ENCODE measurements at places on chromosomes 5 and 9.

DNA sequence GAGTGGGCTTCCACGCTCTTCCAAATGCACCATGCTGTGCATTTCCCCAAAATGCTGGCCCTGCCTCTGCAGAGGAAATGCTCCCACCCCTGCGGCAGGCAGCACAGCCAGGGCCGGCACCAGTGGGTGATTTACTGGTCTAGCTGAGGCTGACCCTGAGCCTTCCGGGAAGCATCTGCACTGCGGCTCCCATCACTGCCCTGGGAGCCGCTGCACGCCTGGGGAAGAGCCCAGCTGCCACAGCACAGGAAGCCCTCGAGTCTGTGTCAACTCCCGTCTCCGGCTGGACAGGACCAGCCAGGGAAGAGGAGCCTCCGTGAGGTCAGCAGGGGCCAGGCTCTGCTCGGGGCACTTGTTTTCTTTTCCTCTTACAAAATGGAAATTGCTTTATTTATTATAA, 25.1 kb upstream of the EEIG1 start:
- DNase-seq = peak; percentile 36

DNA sequence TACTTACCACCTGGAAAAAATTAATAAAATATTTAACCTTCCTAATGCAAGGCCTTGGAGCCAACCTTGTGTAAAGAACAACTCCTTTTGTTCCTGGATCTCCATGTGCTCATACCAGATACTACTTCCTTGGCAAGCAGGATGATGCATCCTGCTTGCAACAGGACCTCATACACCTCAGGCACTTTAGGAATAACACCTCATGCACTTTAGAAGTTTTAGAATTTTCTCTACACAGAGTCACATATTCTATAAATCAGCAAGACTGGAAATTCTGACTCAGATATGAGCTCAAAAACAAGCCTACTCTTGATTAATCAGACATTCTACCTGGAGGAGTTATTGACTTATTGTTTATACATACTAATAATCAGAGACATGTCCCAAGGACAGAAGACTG, 209.6 kb upstream of the CDH10 start:
- DNase-seq = no peak

GRCh38 chr9:136549010-136549980, 3.4 kb upstream of the NOTCH1 start:
- DNase-seq = no peak

DNA sequence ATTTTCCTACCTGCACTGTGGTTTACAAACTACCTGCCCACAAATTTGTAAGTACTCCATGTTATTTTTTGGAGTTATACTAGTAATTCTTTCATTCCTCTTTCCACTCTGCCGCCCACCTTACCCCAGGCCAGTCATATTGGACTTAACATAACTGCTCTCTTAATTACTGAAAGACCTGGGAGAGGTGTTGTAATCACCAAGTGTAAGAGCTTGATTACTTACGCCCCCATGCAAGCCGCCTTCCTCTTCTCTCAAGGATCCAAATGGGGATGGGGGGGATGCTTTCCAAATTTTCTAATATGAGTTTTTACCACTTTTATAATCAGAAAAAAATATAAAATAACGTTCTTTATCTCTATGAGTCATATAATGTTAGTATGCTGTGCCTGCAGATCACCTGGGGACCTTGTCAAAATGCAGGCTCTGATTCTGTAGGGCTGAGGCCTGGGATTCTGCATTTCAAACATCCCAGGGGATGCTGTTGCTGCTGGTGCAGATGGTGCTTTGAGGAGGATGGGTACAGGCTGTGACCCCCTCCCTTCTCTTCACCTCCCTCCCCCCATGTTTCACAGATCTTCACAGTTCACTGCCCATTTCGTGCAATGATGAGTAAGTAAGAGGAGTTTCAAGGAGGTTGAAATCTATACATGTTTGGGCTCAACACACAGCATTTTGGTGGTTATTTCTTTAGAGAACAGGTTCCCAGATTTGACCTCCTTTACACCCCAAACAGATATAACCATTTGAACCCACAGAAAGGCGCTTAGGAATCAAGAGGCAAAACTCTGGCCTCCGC, 87.3 kb downstream of the SEC61B start:
- DNase-seq = no peak

DNA sequence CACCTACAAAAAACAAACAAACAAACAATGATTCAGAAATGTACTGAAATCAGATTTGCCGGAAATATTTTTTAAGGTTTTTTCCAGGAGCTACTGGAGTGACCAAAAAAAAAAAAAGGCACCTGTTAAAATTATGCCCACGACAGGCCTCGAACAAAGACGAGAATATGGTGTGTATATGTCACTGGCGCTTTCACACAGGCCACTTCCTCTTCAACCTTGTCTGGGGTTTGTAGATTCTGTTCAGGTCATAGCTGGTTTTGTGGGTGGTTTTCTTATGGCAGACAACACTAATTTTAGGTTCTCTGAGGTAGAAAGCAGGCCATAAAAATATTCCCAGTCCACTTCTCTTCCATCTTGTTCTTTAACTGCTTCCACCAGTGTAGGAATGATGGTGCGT, 7.0 kb downstream of the NDUFB6 start:
- DNase-seq = no peak

- DNase-seq = no peak
These were observed 469 bp downstream of the AGTPBP1 start for GRCh38 chr9:85741095-85741874.

- no peak for DNase-seq
These were observed 146.0 kb downstream of the C9orf50 start for GRCh38 chr9:129474740-129475404.

- DNase-seq = no peak
These were observed 154.3 kb upstream of the RAI14 start for GRCh38 chr5:34501840-34502239.

DNA sequence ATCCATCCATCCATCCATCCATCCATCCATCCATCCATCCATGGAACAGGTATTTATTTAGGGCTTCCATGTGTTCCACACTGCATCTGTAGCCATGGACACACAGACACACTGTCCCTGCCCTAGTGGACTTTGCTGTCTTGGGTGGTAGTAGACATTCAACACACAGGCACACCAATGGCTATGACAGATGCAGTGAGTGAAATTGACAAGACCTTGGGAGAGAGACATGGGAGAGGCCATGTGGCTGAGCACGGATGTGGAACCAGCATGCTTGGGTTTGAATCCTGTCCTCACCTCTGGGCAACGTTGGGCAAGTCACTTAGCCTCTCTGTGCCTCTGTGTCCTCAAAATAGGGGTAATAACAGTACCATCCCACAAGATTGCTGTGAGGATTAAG, 45.3 kb downstream of the STOM start:
- DNase-seq = no peak

- peak; percentile 85 for DNase-seq
These were observed 12.3 kb upstream of the KCNIP1 start for GRCh38 chr5:170491479-170491878.

- no peak for DNase-seq
These were observed 3.6 kb downstream of the CACFD1 start for GRCh38 chr9:133463234-133463863.

GRCh38 chr5:68964679-68965078, 129.1 kb upstream of the SLC30A5 start:
- DNase-seq = no peak

DNA sequence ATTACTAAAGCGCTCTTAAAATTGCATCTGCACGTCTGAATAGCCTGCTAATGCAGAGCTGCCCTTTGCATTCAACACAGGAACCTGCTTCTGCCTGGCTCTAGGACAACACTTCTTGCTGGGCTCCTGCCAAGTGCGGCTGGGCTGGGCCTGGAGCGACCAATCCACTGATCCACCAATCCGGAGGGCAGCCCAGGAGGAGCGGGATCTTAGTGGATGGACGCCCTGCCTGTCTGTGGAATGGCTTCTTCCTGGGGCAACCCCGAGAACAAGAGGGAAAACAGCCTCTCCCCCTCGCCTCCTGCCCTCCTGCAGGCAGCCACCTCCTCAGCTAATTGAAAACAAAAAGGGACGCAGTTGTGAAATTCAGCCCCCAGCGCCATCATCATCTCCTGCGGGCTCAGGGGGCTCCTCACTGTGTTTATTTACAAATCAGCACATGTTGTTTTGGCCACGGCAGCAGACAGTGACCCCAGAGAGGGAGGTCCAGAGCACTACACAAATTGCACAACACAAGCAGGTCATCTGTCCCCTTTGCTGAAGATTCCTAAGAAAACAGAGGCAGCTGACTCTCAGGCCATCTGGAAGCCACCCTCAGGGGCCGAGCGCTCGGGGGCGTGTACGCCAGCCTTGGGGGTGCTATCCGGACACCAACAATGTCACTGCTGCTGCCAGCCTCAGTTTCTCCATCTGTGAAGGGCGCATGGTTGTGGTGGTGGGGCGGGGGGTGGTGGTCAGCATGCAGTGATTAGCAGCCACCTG, 57.3 kb downstream of the GADD45G start:
- peak; percentile 93 for DNase-seq

GRCh38 chr9:13278368-13279246, 885 bp downstream of the MPDZ start:
- DNase-seq = no peak

DNA sequence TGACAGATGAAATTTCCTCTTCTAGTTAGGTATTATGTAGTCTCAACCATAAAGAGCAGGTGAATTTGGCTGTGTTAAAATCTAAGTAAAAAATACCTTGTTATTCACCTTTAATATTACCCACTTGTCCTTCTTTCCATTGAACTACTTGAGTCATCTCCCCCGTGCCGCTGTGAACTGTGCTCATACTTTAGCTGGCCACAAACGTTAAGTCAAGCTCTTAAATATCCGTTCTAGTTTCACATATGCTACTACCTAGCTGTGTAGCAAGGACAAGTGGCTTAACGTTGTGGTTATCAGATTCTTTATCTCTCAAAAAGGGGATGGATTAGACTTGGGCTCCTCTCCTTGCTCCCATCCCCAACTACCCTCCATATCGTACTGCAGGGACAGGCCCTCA, 110.4 kb downstream of the EFNA5 start:
- no peak for DNase-seq

DNA sequence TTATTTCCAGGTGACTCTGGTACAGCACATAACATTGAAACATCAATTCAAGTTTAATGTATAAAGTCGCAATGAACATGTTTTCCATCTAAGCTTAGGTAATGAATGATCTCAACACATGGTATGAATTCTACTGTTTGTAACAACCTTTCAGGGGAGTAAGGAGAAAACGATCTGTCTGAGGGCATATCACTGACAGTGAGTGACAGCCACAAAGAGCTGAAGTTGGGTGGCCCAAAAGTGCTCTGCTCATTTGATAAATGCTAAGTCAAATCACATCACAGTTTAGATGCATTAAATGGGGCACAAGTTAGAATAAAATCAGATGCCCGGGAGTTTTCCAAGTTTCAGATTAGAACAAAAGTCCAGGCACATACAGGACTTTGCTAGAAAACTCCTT, 1.2 kb downstream of the FANCC start:
- DNase-seq = no peak

DNA sequence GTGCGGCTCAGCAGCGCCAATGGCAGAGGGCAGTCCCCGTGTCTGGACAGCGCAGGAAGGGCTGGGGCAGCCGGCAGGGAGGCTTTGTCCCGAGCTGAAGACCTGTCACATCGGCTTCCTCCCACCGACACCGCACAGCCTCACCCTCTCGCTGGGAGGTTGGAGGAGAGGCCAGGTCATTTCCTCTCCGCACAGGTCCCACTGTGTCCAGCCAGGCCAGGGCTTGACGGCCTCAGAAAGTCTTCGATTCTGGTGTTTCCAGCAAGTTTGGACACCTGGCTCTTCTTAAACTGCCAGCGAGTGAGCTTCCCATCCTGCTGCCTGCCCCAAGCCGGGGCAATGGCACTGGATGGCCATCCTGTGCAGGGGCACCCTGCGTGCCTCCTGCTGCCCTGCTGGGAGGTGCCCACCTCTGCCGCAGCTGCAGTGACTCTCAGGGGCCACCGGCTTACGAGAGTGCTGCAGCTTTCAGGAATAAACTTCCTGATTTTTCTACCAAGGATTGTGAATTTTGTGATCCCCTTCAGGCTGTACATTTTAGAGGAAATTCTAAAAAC, 33.9 kb downstream of the AHRR start:
- DNase-seq = no peak

GRCh38 chr5:176774216-176775171, 35.9 kb upstream of the UNC5A start:
- peak; percentile 28 for DNase-seq

DNA sequence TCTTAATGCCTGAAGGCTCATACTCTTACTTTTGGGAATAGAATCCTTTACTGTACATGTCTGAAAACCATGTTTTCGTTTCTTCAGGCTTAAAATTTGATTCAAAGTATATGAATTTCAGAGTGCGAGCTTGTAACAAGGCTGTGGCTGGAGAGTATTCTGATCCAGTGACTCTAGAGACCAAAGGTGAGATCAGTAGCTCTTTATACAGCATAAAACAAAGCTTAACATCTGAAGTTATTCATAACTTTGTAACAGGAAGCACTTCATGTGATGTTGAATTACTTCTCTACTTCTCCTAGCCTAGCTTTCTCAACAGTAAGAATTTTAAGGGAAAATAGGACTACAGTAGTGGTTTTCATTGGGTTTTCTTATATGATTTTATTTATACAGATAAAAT, 49.4 kb upstream of the FKTN start:
- peak; percentile 29 for DNase-seq

- no peak for DNase-seq
These were observed 102.6 kb downstream of the DAB2IP start for GRCh38 chr9:121753802-121754654.

DNA sequence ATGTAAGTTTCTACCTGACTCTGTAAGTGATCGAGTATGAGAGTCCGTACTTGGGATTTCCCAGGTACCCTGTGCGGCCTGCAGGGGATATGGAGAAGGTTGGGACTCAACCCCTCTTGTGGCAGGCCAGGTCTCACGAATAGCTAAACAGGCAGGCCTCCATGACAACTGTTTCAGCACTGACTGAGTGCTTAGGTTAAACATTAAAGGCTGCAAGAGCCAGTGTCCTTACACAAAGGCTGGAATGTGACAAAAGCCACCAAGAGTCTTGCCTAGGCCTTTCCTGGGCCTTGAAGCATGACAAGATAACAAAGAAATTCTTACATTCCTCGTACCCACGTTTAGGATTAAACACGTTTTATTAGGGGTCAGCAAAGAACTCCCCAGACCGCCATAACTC, 58.6 kb downstream of the THBS4 start:
- DNase-seq = no peak

GRCh38 chr9:2531481-2531880, 90.1 kb upstream of the VLDLR start:
- DNase-seq = no peak

DNA sequence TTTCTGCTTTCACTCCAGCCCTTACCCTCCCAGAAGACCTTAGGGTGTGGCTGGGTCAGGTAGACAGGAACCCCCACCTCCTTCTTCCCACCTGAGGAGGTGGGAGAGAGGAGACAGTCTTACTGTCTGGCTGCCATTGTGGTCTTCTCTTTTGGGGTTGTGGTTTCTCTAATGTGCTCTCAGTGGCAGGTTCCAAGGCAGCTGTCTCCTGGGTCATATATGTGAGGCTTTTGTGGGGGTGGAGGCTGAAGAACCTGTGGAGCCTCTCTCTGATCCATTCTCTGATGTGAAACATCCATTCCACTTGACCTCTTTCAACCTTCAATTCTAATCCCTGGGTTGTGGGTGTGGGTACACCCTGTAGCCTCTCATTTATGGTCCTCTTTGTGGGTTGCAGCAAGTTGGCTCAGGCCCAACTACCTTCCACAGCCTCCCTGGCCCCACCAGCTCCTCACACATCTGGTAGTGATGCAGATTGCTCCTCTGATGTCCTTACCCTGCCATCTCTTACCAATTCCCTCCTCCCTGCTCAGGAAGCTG, 118.4 kb downstream of the CEP120 start:
- DNase-seq = no peak

- no peak for DNase-seq
These were observed 45.0 kb upstream of the PRR16 start for GRCh38 chr5:120419127-120419526.

All from inflammatory macrophage treated with lipopolysaccharide for 1 hour (primary cell).